ENCODE measurements at places on chromosomes 1 and 21.
A peak's percentile ranks its signal among the peaks of the same experiment; 100 is the strongest.

GRCh38 chr21:46153247-46154154 is 1.9 kb downstream of the FTCD start:
- DNase-seq, result no peak

- DNase-seq, result no peak
These were observed 24.6 kb upstream of the OVAAL start for GRCh38 chr1:180534214-180534613.

- peak; percentile 94 for DNase-seq
These were observed at the start of gene MLLT11 for GRCh38 chr1:151060007-151060656. Gene MLLT11, plus strand, starts transcription at chr1:151060397. Its CDS starts 6,828 bp downstream, at chr1:151067225.

- no peak for DNase-seq
These were observed 252.7 kb downstream of the TTLL7 start for GRCh38 chr1:83746234-83746633.

GRCh38 chr21:22250355-22250754 is 1252.1 kb downstream of the NCAM2 start:
- DNase-seq, result no peak

DNA sequence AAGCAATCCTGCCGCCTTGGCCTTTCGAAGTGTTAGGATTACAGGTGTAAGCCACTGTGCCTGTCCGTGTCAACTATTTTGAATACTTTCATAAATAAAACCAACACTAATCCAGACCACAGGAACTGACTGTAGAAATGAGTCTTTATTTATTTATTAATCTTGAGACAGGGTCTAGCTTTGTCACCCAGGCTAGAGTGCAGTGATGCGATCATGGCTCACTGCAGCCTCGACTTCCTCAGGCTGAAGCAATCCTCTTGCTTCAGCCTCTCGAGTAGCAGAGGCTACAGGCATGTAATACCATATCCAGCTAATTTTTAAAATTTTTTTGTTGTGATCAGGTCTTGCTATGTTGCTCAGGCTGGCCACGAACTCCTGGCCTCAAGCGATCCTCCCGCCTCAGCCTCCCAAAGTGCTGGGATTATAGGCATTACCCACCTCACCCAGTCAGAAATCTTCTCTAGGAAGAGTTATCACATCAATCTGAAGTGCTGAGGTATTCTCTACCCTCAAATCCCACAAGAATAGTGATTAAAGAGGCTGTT is 21.7 kb upstream of the CPLANE2 start:
- DNase-seq, result no peak

GRCh38 chr1:28114844-28115243 is 26.4 kb upstream of the EYA3 start:
- DNase-seq, result no peak

- DNase-seq, result no peak
These were observed 73.4 kb downstream of the MACF1 start for GRCh38 chr1:39277879-39278278.

GRCh38 chr1:161497961-161498360 is 7.3 kb upstream of the FCGR2A start:
- no peak for DNase-seq

GRCh38 chr1:33169290-33170055 is 12.4 kb downstream of the TRIM62 start:
- DNase-seq, result no peak

GRCh38 chr1:105909811-105910210 is 1146.7 kb upstream of the PRMT6 start:
- no peak for DNase-seq

- no peak for DNase-seq
These were observed 12.4 kb downstream of the KLHDC8A start for GRCh38 chr1:205344066-205344928.

DNA sequence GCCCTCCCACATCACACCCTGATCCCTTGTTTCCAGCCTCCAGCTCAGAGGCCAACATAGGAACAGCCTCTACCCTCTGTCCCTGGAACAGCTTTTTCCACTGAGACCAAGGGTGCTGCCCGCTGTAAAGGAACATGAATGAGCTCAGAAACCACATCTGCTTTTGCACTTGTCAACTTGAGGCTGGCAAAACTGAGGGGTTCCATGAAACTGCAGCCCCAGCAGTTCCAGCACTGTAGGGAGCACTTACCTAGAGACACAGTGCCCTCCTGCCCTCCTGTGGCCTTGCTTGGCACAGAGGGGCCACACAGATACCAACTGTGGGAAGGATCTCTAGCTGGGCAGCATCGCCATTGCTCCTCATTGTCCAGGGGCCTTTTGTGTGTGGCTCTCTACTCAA is 51.7 kb downstream of the ITPKB start:
- DNase-seq, result no peak

GRCh38 chr1:221862971-221863370 is 121.1 kb upstream of the DUSP10 start:
- no peak for DNase-seq

DNA sequence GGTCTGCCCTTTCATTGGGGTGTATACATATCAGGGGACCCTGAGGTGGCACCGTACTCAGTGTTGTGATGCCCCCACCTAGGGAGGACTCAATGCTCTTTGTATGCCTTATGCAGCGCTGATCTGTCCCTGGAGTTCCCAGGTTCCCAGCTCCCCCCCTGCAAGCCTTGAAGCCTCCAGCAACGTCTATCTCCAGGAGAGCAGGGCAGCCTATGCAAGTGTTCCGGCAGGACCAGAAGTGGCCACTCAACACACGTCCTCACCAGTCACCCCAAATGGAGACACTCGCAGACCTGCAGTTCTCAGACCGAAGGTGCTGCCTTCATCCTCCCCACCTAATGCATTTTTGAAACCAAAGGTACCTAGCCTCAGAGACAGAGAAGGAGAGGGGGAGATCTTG is 25.2 kb upstream of the CNTN2 start:
- no peak for DNase-seq

DNA sequence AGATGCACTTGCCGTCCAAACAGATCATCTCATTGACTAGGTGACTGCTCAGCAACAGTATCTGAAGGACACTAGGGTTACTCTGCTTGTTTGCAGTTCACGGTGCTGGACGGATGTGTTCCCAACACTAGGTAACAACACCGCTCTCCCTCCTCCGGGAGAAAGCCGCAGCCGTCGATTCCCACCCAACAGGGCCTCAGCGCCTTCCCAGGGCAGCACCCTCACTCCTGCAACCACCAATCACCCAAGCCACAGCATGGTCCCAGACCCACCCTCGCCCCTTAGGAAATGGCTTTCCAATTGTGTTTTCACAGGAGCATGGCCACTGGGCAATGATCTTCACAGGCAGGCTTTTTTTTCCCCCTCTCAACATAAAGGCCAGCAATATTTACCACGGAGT is 779 bp downstream of the TLR5 start:
- DNase-seq, result no peak

DNA sequence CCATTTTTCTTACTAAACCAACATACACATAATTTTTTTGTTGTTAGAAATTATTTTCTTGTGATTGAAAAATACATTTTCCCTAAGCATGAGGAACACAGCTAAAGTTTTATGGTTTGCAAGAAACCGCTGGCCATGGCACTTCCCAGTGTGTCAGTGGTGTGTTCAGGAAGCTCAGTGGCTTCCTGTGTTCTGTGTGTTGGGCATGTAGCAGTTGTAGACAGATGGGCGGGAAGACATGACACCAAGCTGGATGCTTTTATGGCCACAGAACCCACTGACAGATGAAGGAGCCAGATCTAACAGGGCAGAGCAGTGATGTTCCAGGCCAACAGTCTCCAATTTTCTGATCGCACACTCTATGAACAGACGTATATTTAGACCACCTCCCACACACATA is 119.8 kb downstream of the GALNT2 start:
- DNase-seq, result no peak

GRCh38 chr1:180908074-180908765 is 4.5 kb upstream of the KIAA1614 start:
- no peak for DNase-seq

DNA sequence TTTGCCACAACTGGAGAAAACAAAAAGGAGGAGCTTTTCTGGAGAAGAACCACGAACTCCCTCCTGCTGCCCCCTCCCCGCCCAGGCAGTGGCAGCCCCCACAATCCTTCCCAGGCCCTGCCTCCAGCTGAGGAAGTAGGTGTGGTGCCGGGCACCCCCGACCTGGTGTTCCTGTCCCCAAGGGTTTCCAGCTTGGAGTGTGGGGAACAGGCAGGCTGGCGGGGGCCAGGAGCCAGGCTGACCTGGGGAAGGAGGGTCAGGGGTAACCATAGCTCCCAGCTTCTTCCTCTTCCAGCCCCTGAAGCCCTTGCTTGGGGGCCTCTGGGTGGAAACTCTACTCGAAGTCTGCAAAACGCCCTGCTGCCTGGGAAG is 4.2 kb upstream of the HES5 start:
- no peak for DNase-seq

DNA sequence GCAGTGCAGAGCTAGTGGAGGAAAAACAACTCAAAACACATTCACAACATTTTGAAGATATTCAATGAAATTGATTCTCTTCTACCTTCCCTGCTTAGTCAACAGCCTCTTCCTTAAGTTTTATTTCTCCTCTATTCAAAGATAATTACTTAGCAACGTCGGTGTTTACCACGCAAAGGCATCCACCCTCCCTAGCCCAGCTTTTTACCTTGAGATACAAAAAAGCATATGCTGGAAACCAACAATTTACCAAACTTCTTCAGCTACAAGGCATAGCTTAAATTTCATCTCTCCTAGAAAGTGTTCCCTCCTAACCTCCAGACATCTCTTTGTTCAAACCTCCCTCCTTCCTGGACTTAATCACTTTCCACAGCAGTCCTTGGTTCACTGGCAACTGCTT is 102.8 kb upstream of the SOD1 start:
- DNase-seq, result no peak

DNA sequence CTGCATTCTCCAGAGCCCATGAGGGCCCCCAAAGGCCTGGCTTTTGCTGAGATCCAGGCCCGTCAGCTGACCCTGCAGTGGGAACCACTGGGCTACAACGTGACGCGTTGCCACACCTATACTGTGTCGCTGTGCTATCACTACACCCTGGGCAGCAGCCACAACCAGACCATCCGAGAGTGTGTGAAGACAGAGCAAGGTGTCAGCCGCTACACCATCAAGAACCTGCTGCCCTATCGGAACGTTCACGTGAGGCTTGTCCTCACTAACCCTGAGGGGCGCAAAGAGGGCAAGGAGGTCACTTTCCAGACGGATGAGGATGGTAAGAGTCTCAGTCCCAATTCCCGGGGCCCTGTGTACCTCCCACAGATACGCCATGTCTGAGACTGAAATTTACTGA is 39.1 kb downstream of the PTPRU start:
- no peak for DNase-seq

DNA sequence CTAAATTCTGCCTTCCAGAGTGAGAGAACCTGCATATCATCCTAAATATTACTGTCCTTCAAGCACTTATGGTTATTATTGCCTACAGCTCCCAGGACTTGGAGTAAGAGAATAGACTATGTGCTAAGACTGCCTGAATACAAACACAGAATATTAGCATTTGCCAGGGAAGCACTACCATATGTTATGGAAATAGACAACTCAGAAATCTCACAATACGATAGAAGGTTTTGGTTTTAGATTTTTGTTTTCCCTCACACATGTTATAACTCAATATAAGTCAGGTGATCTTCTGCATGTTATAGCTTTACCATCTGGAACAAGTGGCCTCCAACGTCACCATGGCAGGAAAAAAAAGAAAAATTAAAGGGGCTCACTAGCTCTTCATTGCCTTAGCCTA is 413.9 kb downstream of the LRRIQ3 start:
- no peak for DNase-seq

- no peak for DNase-seq
These were observed 14.5 kb downstream of the IFNAR2 start for GRCh38 chr21:33244082-33244778.

GRCh38 chr1:206674745-206675175 is 9.9 kb upstream of the MAPKAPK2 start:
- peak; percentile 86 for DNase-seq

GRCh38 chr1:155064111-155064831 is 731 bp downstream of the EFNA4 start:
- DNase-seq, result peak; percentile 22

DNA sequence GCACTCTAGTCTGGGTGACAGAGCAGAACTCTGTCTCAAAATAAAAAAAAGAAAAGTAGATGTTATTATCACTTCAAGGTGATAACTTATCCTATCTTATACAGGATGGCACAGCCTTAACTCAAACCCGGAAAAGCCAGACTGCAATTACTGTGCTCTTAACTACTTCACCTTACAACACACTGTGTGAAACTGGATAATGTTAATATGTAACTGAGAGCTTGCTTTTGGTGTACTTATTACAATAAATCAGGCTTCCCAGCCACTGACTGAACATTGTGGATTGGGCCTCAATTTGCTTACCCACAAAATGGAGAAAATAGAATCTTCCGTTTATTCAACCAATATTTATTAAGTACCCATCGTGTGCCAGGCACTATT is 1.4 kb downstream of the ORC1 start:
- no peak for DNase-seq

- DNase-seq, result no peak
These were observed 235.7 kb upstream of the RAB4A start for GRCh38 chr1:229035054-229035747.

DNA sequence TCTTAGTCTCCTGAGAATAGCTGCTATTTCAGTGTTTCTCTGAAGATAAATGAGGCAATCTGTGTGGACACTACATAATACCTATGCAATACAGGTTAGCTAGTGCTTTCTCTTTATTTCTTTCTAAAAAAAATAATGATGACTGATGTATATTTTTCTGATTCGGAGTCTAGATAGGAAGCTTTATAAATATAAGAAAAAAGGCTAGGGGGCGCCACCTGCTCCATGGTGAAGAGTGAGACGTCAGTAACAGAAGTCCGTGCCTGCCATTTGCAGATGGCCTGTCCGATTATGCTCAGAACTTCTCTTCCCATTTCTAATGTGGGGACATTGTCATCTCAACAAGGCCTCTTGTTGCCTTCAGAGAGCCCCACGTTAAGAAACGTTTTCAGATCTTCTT is 26.4 kb downstream of the QSOX1 start:
- no peak for DNase-seq

- DNase-seq, result no peak
These were observed 97.3 kb downstream of the PAX7 start for GRCh38 chr1:18727956-18728355.

GRCh38 chr1:221040691-221041285 is 161.5 kb downstream of the HLX start:
- DNase-seq, result no peak

GRCh38 chr1:201795066-201795465 is 33.9 kb upstream of the IPO9 start:
- DNase-seq, result peak; percentile 40

DNA sequence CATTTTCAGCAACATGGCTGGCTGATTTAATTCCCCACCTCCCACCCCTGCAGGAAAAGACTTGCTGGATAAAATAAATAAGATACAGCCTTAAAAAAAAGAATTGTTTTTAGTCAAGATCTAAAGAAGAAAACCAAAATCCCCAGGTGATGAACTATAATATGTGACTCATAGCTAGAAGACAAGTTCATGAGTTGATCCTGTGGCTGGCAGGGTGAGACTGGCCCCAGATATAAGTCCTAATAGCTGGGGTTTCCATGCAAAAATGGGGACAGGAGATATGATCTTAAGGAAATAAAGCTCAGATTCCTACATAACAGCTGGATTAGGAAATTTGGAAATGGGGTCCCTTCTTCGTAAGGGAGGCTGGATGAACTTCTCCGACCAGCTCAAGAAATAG is 21.9 kb upstream of the RGSL1 start:
- DNase-seq, result no peak

GRCh38 chr1:180168786-180169639 is 14.3 kb downstream of the QSOX1 start:
- DNase-seq, result peak; percentile 23

- DNase-seq, result peak; percentile 57
These were observed 19.8 kb downstream of the ASPM start for GRCh38 chr1:197126691-197127090.

- DNase-seq, result no peak
These were observed 19.7 kb downstream of the SLC5A9 start for GRCh38 chr1:48242141-48242736.

GRCh38 chr1:90671741-90672140 is 45.4 kb downstream of the BARHL2 start:
- no peak for DNase-seq

All from umbilical cord (tissue), 2 donors.